Hematopoietic multipotent progenitor cell (in vitro differentiated cells): ENCODE measurements at places on chromosomes 2 and 18. TPM values are rescaled to one million over a fixed set of nuclear protein-coding genes. Genes with fewer than 3 reads are reported as not detected.

DNA sequence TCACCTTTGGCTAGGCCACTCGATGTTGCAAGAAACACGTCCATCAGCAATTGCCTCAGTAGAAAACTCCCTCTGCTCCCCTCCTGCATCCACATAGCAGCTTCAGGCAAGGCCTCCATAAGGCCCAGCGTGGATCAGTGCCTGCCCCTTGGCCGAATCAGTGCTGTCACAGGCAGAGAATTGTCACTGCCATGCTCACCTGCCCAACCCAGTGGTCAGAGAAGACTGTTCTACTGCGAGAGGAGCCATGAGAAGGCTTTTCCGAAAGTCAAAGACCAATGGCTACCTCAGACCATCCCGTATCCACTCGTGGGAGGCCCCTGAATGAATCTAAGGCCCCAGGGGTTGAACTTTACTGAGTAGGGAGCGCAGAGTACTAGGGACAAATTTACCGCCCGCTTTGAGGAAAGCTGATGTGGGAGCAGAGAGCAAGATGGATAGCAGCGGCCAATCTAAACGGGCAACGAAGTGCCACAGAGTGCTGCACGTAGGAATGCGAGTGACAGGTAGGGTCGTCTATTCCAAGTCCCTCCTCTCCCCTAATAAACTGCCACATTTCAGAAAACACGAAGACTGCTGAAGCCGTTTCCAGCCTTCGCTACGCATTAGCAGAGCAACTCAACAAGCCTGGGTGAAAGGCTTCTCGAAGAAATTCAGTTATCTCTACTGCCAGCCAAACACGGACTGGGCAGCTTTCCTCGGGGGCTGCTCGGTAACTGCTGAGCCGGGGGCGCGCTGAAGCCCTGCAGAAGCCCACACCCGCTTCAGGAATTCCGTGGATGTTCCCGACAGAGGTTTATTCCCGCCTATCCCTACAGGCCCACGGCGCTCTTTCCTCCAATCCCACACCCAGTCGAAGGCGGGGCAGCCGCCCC is 968 bp upstream of the RALBP1 start:
- peak; percentile 41 for DNase-seq

- DNase-seq, result no peak
Observed at GRCh38 chr2:69509011-69509749, 71.9 kb upstream of the NFU1 start.

- DNase-seq, result no peak
Observed at GRCh38 chr2:71558300-71559051, 105.1 kb downstream of the DYSF start.

DNA sequence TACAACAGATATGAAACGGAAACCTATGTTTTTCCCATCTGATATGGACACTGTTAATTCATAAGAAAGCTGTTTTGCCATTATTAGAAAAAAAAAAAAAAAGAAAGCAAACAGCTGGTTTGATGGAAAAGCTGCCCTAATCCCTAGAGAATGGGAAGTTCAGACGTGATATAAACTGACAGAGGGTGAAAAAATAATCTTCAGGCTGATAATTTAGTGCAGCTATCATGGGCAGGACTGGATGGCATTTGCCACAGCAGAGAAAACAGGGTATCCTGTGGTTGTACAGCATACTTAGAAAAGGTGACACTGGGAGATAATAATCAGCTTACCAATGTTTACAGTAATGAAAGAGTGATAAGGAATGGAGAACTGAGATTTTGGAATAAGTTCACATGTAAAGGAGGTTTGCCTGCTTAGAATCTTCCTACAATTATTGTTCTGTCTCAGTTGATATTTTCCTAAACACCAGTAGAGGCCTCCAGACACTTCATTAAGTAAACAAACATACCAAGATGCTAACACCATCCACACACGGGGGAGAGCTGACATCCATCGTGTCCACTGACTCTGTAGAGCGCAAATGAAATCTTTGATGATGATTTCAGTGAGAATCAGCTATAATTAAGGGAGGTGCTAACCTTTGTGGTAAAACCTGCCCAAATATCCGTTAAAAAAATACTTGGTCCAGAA is 211.6 kb upstream of the MMADHC start:
- no peak for DNase-seq

- DNase-seq, result no peak
Observed at GRCh38 chr2:226410247-226410835, 389.3 kb downstream of the IRS1 start.

DNA sequence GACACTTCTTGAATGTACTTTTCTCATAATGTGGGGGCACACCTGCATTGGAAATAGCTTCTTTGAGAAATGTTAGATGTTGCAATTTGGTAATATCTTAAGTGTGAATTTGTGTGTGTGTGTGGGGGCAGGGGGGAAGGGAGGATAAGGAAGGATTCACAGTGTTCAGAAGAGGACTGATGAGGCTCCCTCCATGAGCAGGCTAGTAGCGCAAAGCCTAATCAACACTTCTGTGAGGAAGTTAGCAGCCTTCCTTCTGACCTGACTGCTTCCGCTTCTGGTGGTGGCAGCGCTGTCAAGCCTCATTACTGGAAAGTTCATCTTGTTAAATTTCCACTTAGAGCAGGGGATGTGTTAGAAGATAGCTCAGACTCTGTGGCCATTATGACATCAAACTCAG is 295.4 kb upstream of the SPRED2 start:
- no peak for DNase-seq

DNA sequence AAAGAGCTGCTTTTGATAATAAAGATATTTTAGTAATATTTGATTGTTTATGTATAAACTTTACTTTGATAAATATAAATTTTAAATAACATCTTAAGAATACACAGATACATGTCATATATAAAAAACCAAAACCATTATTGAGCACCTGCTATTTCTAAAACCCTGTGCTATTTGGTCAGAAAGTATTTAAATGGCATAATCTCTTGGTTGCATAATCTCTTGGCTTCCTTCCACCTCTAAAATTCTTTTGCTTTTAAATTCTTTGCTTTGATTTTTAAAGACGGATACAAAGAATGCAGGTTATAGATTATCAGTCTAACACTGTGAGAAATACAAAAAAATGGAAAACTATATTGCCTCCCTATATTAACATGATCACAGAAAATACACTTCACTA is 36.9 kb downstream of the ACMSD start:
- DNase-seq, result no peak

DNA sequence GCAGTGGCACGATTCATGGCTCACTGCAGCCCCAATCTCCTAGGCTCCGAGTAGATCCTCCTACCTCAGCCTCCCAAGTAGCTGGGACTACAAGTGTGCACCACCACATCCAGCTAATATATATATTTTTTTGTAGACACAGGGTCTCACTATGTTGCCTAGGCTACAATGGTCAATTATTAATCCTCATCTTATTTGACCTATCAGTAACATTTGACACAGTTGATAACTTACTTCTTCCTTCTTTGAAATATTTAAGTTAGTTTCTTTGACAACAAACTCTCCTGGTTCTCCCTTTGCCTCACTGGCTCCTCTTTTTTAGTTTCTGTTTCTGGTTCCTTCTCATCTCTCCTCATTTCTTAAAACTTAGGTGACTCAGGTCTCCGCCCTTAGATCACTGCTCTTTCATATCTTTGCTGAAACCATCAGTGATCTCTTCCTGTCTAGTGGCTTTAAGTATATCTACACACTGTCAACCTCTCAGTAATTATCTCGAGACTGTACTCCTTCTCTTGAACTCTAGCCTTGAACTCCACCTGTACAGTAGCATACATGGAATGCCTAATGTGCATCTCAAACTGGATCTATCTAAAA is 11.5 kb downstream of the PGAP1 start:
- DNase-seq, result peak; percentile 20

DNA sequence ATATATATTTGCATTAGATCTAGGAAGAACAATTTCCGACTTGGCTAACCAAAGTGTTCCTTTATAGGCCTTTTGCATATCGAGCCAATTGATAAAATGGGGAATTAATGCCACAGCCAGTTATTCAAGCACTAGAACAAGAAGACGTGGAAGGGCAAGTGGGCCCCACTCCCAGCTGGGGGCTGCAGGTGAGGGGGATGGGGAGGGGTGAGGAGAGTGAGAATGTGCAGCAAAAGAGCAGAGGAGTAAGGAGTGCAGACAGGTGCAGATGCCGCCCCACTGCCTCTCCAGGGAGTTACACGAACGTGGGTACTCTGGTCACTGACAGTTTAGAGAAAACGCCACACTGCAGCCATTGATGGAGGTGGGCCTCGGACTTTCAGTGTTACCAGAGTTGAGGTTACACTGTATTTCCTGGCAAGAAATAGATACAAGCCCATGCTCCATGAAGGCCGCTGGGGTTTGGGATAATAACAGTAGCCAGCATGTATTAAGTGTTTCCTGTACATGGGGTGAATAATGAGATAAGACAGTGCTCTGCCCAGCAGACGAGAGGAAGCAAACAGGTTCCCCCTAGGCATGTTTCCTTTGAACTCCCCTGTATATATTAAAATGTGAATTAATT is 40.9 kb downstream of the GORASP2 start:
- DNase-seq, result no peak

DNA sequence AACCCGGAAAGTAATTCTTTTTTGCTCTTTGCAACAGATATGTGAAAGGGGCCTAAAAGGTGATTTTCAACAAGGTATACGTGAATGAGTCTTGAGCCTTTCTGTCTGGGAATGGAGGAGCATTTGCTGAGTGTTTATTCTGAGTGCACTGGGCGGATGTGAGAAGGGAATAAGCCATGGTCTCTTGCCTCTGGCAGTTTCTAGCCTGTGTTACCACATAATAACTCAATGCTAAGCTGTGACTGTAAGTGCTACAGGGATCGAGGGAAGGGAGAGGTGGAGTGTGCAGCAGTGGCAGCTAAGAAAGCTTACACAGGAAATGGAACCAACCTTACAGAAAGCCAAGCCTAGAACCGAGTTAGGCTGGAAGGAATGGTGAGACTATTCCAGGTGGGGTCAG is 444.3 kb downstream of the SLC4A3 start:
- no peak for DNase-seq

DNA sequence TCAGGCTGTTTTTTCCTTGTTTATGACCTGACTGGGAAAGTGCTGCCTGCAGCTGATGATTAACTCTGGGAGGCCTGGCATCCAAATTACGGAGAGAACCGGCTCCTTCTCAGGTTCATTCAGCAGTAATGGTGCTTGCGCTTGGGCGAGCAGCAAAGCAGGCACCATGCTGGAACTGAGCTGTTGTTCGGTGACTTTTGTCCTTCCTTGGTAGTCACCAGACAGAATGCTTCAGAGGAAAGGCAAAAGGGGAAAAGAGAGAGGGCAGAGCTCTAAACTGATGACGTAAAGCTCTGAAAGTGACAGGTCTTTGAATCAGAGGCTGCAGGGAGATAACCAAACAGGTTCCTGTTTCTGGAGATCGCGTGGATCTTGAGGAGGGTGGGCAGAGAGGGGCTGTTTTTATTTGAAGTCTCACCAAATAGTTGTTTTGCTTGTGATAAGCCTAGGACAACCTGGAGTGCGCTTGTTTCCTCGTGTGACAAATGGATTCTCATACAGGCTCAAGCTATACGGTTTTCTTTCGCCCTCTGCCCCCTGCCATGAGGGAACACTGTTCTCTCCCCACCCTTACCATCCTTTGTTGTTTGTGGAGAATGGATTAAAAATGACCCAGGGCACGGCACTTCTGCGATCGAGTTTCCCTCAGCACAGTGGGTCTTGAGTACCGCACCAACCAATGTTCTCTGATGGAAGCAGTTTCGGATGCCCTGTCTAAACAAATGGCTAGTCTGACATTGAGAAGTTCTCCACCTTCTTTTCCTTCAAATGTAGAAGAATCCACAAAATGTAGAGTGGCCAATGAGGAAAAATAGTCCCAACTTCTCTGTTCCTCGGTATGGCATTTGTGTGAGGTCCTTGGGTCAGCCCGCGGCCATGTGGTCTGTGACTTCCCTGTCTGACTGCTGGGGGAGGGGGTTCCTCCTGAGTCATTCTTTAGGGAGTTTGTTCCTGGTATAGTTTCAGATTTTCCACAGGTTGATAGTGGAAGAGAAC is 1.3 kb downstream of the RASGRP3 start:
- peak; percentile 86 for DNase-seq

DNA sequence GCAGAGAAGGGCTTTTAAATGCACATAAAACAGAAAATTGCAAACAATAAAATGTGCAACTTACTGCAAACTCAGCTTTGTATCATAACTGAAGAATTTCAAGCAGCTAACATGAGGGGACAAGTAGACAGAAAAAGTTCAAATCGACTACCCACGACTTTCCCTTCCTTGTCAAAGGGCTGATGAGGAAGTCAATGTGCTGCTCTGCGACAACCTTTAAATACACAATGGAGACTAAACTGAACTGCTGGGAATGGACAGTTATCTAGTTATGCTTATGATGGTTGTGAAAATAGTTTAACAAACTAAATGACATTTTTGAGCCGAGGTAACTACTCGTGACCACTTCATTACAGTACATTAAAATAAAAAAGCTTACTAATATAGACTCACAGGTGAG is 84.1 kb downstream of the INO80D start:
- no peak for DNase-seq

DNA sequence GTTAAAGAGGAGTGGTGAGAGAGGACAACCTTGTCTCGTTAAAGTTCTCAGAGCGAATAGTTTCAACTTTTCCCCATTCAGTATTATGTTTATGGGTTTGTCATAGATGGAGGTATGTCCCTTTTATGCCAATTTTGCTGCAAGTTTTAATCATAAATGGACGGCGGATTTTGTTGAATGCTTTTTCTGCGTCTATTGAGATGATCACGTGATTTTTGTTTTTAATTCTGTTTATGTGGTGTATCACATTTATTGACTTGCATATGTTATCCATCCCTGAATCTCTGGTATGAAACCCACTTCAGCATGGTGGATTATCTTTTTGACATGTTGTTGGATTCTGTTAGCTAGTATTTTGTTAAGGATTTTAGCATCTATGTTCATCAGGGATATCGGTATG is 1123.8 kb upstream of the KLHL29 start:
- no peak for DNase-seq

The STEAP3 gene
- total RNA-seq, result 13.5 TPM

The PRKRA gene
- 45.0 TPM for total RNA-seq

The UPP2 gene
- not detected for total RNA-seq

The LIPG gene
- under 0.01 TPM for total RNA-seq

The PLEK gene
- total RNA-seq, result 48.2 TPM

The ATP8B1 gene
- total RNA-seq, result 0.27 TPM

The MEIS1 gene
- total RNA-seq, result 96.9 TPM

The SLC39A6 gene
- 26.7 TPM for total RNA-seq

The TDRD15 gene
- total RNA-seq, result under 0.01 TPM

The CFAP65 gene
- total RNA-seq, result not detected

The DSG3 gene
- total RNA-seq, result not detected

The CYP1B1 gene
- total RNA-seq, result 2.7 TPM

The RSAD2 gene
- 17.2 TPM for total RNA-seq

The ANKRD30B gene
- total RNA-seq, result not detected

The CD28 gene
- 0.27 TPM for total RNA-seq

The SERPINB5 gene
- not detected for total RNA-seq

The TUBB8B gene
- total RNA-seq, result not detected
